ENCODE measurements at places on chromosomes 7 and 10.

DNA sequence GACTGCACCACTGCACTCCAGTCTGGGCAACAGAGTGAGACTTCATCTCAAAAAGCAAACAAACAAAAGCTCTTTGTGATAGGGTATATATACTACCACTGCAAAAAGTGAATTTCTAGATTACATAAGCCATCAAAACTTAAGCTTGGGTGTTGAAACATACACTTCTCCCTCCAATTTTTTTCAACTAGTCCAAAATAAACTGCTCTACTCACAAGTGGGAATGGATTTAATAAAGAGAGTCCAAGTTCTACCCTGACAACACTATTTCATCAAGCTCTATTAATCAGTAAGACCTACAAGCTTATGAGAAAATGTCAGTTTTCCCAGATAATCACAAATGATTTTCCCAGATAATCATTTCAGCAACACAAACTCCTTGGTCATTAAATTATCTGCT lies 82.7 kb downstream of the NT5C2 start:
- no peak for DNase-seq

GRCh38 chr10:133224756-133225372 lies 5.2 kb upstream of the UTF1 start:
- peak; percentile 64 for DNase-seq

GRCh38 chr7:151062399-151063211 lies 3.2 kb downstream of the SLC4A2 start:
- peak; percentile 89 for DNase-seq

DNA sequence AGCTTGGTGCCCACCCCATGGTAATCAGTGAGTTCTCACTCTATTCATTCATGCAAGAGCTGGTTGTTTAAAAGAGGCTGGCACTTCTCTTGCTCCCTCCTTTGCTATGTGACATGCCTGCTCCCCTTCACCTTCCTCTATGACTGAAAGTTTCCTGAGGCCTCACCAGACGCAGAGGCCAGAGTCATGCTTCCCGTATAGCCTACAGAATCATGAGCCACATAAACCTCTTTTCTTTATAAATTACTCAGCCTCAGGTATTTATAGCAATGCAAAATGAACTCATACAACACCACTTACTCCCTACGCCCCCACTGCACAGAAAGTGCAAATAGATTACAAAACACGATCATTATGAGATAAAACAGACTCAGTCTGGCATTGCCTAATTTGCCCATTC lies 39.0 kb downstream of the SEC61G start:
- DNase-seq, result no peak

- no peak for DNase-seq
Measured at GRCh38 chr7:128985660-128986059, 47.9 kb downstream of the IRF5 start.

- DNase-seq, result no peak
Measured at GRCh38 chr10:25455980-25456567, 281.3 kb downstream of the GPR158 start.

DNA sequence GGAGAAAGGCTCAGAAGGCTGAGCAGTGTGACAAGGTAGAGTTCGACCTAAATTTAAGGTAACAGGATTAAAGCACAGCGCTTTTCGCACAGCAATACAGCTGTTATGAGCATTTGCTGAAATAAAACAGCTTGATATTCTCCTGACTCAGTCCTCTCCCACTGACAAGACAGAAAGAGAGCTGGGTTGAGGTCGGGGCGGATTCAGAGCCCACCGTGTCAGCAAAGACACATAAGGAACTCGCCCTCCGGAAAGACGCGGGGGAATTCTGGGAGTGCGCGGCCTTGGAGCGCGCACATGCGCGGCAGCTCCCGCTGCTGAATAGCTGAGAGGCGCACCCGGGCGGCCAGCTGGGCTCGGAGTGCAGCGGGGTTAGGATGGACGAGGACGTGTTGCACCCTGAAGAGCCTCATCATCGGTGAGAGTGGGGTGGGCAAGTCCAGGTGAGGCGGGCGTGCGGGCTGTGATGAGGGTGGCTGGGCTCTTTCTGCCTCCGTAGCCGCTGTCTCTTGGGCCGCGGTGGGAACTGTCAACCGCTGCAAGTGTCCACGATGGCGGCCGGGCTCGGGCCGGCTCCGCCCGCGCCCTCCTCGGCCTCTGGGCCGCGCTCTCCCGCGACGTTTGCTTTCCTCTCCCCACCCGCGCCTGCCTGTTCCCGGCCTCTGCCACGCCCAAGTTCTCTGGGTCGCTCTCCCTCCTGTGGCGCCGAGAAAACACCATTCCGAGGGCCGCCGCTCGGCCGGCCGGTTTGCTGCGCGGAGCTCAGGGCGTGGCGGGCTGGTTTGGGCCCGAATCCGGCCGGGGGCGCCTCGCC lies 120.6 kb downstream of the LYZL1 start:
- peak; percentile 75 for DNase-seq

- DNase-seq, result no peak
Measured at GRCh38 chr7:55420530-55420929, 55.4 kb downstream of the LANCL2 start.

DNA sequence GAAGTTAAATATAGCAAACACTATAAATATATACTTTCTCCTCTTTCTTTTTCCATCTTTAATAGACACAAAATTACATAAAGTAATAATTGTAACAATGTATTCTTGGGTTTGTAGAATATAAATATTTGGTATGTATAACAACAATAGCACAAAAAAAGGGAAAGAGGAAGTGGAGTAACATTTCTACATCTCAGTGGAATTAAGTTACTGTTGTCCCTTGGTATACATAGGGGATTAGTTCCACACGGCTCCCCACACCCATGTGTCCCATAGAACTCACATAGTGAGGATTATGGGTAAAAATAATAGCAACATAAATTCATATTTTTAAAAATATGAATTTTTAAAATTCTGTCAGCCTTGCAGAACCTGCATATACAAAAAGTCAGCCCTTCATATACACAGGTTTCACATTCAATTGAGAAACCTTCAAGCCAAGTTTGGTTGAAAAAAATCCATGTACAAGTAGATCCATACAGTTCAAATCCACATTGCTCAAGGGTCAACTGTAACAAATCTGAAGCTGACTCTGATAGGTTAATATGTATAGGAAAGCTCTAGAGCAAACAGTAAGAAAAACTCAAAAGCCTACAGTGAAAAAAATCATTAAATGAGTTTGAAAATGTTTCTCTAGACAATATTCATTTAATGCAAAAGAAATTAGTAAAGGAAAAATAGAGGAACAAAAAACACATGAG lies 92.4 kb downstream of the HYCC1 start:
- no peak for DNase-seq

GRCh38 chr7:158816271-158816670 lies 13.0 kb downstream of the ESYT2 start:
- peak; percentile 59 for DNase-seq

- no peak for DNase-seq
Measured at GRCh38 chr7:84820481-84820880, 366.4 kb downstream of the SEMA3D start.

- DNase-seq, result no peak
Measured at GRCh38 chr10:110420401-110421193, 77.1 kb upstream of the DUSP5 start.

DNA sequence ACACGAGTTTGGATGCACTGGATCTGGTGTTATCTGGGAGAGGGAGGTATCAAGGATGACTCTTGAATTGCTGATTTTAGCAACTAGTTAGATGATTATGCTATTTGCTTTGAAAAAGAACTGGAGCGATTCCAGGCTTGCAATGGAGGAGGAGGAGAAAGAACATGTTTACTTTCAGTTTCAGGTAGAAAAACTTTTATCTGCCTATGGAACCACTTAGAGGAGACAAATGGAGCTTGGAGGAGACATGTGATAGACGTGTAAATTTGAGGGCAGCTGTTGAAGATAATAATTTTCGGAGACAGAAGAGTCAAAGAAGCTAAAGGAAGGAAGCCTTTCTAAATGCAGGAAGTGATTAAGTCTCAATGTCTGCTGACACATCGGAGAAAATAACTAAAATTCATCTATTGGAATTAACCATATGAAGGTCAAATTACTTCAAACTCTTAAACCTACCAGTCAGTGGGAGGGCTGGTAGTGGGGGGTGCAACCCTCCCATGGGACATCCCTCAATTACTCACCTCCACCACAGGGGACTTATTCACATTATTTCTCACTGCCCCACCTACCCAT lies 56.4 kb upstream of the GNAI1 start:
- DNase-seq, result no peak

- DNase-seq, result no peak
Measured at GRCh38 chr7:727806-728460, 852 bp upstream of the PRKAR1B start.

DNA sequence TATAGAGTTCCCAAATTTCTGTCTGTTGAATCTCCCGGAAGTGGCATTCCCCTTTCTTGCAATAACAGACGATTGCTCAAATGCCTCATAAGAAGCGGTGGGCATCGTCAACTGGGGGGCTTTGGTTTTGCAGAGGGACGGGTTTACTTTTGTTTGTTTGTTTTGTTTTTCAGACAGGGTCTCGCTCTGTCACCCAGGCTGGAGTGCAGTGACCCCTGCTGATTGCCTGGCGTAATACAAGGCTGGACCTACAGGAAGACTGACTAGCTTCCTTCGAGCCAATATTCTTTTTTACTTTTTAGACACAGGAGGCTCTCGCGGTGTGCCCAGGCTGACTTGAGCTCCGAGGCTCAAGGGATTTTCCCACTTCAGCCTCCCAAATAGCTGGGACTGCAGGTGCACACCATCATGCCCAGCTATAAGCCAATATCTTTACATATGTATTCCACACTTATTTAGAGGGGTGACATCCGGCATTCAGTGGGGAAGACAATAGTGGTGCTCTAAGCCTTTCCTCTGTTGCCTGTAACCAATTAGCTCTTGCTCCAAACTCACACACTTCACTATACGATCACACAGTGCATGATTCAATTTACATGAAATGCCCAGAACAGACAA lies 58.1 kb downstream of the FHIP2A start:
- no peak for DNase-seq
